ENCODE measurements at places on chromosomes 7 and 10.

DNA sequence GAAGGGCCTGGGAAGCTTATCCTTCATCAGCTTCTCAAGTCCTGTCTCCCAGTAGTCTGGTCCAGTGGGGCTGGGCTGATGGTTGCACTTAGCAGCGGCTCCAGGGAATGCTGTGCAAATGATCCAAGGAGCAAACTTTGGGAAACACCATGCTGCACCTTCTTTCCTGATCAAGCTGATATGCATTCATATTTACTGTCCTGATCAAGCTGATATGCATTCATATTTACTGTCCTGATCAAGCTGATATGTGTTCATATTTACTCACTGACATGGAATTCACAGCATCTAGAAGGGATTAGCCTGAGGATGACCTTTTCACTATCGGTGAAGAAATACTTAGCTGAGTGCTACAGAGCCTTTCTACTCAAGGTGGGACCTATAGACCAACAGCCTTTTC, 330.7 kb downstream of the BMPER start:
- no peak for DNase-seq

- no peak for DNase-seq
Measured at GRCh38 chr10:101781984-101782810, 1.0 kb downstream of the NPM3 start.

GRCh38 chr10:78605800-78606350, 462.9 kb upstream of the ZMIZ1 start:
- no peak for DNase-seq

GRCh38 chr10:5147255-5147980, 37.5 kb downstream of the AKR1C8 start:
- DNase-seq, result no peak

- no peak for DNase-seq
Measured at GRCh38 chr7:106999023-106999422, 45.5 kb upstream of the PRKAR2B start.

DNA sequence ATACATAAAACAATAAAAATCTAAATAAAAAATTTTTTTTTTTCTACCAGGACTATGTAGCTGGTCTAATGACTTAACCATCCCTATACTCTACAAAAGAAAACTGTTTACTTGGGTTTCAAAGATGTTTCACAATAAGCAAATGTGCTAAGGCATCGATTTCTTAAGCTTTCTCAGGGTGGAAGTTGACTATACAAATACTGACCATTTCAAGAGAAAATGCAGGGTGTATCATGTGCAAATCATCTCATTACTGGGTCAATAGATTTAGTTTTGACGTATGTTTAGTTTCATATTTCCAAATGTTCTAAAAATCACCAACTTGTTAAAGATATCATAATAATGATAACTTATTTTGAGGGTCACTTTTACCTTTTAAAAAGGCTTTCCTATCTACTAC, 7.5 kb downstream of the NRP1 start:
- DNase-seq, result no peak

- DNase-seq, result no peak
Measured at GRCh38 chr10:59900048-59900727, 6.2 kb downstream of the CCDC6 start.

DNA sequence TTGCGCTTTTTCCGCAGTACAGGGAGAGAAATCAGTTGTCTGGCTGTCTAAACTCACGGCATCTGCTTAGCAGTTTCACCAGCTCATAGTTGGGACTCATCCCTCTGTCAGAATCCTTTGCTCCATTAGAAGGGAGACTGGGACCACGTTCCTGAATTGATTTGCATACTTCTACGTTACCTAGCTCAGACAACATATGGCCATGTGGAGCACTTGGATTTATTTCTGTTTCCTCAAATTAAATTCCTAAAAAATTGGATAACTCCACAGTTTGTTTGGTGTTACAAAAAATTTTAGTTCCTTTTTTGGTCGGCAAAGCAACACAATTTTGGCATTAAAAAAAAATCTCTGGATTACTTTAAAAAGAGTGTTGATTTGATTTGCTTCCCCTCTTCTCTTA, 614.0 kb downstream of the AUTS2 start:
- no peak for DNase-seq

DNA sequence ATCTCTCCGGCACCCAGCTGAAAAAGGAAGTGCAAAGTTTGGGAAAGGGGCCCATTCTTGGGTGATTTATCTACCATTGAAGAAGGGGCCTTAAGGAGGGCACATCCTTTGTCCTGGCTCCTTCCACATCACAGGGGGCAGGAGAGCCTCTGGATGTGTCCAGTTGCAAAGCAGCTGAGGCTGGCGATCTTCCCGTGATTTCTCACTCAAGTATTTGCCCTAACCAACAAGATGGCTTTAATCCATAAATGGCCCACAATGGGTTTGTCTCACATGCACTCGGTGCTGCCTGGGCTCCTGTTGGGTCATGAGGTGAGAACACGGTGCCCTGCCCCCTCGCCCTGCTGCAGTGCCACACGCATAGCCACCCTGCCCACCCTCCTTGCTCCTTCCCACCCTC, 14.2 kb upstream of the FRMPD2 start:
- DNase-seq, result no peak

DNA sequence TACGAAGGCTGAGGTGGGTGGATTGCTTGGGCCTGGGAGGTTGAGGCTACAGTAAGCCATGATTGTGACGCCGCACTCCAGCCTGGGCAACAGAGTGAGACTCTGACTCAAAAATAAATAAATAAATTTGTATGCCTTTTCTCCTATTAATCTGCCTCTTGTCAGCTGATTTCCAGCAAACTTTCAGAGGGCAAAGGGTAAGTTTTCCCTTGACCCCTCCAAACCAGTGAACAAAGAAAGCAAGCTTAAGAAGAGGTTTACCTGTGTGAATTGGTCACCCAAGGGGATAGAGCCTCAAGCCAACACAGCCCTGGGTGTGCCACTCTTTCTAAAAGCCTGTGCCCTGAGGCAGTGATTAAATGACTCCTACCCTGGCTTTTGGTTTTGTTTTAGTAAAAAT, 30.8 kb downstream of the GOT1 start:
- no peak for DNase-seq

- DNase-seq, result peak; percentile 87
Measured at GRCh38 chr7:147089051-147089461, 972.5 kb downstream of the CNTNAP2 start.

GRCh38 chr7:1920266-1920681, 250.2 kb downstream of the ELFN1 start:
- DNase-seq, result no peak

- no peak for DNase-seq
Measured at GRCh38 chr7:151897161-151897731, 20.3 kb upstream of the PRKAG2 start.

- peak; percentile 81 for DNase-seq
Measured at GRCh38 chr10:14665304-14665703, 109.4 kb downstream of the FAM107B start.

DNA sequence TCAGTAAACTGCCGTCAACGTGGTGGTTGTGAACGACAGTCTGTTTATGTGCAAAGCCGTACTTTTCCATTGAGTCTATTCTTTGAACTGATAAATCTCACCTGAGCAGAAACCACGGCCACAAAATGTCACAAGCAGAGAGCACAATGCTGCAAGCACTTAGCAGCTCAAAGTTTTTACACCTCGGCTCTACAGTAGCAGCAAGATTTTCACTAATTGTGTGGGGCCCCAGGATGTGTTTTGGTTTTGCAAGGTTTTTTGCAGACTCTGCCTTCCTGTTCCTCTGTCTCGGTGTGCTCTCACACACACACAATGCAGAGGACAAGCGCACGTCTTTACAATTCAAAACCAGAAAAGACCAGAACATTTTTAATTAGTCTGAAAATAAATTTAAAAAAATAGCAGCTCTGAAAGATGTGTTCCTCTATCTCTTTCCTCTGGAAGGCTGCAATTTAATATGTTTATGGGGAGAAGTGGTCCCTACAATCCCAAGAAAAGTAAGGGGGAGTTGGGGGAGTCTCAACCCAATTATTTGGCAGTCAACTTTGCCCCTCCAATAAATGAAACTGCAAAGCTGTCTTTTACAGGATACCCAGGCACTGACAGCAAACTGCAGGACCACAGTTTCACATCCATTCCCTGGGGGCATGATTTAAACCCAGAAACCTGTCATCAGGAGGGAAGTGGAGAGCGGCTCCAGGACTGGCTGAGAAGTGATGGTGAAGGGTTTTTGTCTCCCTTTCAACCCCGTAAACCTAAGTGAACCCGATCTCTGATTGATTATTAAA, 73.8 kb upstream of the SFMBT2 start:
- DNase-seq, result no peak

GRCh38 chr7:2503056-2503941, 16.3 kb upstream of the LFNG start:
- DNase-seq, result no peak

DNA sequence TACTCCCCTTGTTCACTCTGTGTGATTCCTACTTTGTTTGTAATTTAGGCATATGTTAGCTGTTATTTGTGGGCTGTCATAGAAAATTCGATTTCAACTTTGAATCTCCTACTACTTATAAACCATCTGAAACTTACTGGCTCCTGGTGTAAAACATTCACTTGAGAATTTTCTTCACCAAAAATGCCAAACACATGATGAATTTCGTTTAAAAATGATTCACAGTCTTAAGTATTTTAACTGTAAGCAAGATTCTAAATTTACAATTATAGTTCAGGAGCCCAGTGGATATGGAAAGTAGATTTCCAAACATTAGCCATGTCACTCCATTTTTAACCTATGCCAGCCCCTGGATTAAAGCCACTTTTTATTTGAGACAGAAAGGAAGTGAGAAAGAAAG, 3.1 kb downstream of the CPED1 start:
- DNase-seq, result no peak

- DNase-seq, result no peak
Measured at GRCh38 chr10:110212119-110213006, 5.0 kb downstream of the MXI1 start.

- peak; percentile 80 for DNase-seq
Measured at GRCh38 chr7:35975851-35976454, 175.1 kb downstream of the SEPTIN7 start.

DNA sequence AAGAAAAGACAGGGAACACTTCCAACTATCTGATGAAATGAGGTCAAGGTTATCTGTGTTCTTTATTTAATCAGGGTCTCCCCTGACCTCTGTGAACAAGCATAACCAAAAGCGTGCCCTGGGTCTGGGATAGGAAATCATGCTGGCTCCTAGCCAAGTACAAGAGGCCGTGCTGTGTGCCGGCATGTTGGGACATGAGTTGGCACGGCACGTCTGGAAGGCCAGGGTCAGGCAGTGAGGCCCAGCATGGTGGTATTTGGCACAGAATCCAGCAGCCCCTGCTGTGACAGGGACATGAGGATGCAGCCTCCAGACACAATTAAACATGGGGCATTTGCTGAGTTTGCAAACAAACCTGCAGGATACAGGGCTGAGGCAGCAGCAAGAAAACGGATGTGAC, 320.4 kb downstream of the PLXNA4 start:
- peak; percentile 77 for DNase-seq

DNA sequence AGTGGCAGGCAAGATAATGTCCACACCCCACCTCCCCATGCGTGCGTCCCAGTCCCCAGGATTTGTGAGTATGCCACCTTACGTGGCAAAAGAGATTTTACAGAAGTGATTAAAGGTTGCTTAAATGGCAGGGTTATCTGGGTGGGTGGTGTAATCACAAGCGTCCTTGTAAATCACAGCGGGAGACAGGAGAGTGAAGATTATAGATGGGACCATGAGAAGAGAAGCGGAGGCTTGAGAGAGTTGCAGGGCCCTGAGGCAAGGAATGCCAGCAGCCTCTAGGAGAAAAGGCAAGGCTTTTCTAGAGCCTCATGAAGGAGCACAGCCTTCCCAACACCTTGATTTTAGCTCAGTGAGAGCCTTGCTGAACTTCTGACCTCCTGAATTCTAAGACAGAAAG, 10.2 kb downstream of the ZRANB1 start:
- no peak for DNase-seq

GRCh38 chr10:49270565-49270964, 28.4 kb upstream of the C10orf71 start:
- no peak for DNase-seq

- no peak for DNase-seq
Measured at GRCh38 chr10:123800289-123800688, 91.3 kb downstream of the CPXM2 start.

DNA sequence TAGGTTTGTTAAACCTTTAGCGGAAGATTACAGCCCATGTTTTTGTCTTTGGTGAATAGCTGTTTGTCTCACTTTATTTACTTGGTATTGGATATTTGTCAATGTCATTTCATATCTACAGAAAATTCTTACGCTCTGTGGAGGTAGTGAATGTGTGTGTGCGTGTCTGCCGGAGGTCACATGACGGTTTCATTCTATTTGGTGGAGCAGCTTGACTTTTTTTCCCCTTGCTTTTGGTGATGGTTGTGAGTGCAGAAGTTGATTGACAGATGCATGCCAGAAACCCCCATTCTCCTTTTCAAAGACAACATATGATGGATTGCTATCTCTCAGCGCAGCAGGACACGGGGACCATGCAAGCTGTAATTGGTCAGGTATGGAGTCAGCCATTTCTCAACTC, at the start of gene POU6F2:
POU6F2 (plus strand) TSS at position 225 of the 400 bp plus-strand sequence; CDS start at position 270, 45 bp downstream.
- DNase-seq, result no peak

DNA sequence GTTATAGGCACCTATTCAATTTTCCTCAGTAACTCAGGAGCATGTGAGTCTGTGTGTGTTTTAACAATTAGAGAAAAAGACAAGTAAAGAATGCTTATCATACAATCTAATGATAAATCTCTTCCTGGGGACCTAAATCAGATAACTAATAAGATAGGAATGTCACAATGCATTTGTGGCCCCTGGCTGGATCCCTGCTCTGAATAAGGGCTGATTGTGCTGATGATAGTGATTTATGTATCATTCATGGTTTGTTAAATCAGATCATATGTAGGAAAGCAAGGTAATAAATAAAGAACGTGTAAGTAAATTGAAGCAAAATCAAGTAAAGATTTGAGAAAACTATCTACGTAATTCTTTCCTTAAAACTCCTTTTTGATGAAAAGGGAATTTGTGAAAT, 145.9 kb downstream of the C7orf25 start:
- DNase-seq, result no peak

DNA sequence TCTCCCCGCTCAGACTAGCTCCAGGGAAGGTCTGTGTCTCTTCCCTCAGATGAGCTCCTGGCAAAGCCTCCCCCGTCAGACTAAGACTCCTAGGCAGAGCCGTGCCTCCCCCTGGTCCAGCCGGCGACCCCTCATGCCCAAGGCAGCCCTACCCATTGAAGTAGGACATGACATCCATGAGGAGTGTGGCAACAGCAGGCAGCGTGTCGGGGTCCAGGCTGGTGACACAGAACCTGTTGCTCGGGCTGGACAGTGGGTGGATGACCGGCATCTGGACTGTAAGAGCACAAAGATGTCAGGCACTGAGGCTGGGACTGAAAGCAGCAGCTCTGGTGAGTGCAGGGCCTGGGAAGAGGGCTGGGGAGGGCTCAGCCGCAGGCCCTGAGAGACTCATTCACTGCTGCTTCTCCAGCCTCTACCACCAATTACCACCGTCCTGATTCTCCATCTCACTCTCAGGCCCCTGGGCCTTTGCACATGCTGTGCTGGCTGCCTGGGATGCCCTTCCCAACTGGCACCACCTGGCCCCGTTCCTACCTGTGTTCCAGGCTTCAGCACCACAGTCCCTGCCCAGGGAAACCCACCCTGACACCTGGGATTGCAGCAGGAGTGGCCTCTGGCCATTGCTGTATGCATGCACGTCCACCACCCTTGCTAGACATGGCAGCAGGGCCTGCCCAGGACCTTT, 2.8 kb downstream of the PVRIG start:
- no peak for DNase-seq

- no peak for DNase-seq
Measured at GRCh38 chr10:15158972-15159371, 9.5 kb downstream of the NMT2 start.
